Left kidney (tissue), 8 donors: ENCODE measurements at places on chromosomes 7 and 10. TPM values are rescaled to one million over a fixed set of nuclear protein-coding genes. Genes with fewer than 3 reads are reported as not detected.

FAM237B gene
- 1.1 TPM for polyA plus RNA-seq

FBXO24 gene
- 2.6 TPM for polyA plus RNA-seq

ASIC3 gene
- polyA plus RNA-seq = 2.3 TPM

GIMAP5 gene
- 5.6 TPM for polyA plus RNA-seq

EGFR gene
- 34.9 TPM for polyA plus RNA-seq

ARL4A gene
- polyA plus RNA-seq = 29.3 TPM
